ENCODE measurements at places on chromosomes 3 and 15. TPM values are rescaled to one million over a fixed set of nuclear protein-coding genes. Genes with fewer than 3 reads are reported as not detected.

- H3K27ac ChIP-seq = no peak overlapping the region
- H3K4me1 ChIP-seq = no peaks in the 10 kb centered on the region
- no peak for DNase-seq
- no peaks in the 10 kb centered on the region for H3K36me3 ChIP-seq
- no peaks in the 10 kb centered on the region for H3K27me3 ChIP-seq
Measured at GRCh38 chr15:31042751-31043150, 51.3 kb upstream of the MTMR10 start.

GRCh38 chr3:188319569-188319968, 165.6 kb downstream of the LPP start:
- H3K4me1 ChIP-seq = peaks cover 70% of the 10 kb centered on the region
- no peaks in the 10 kb centered on the region for H3K27me3 ChIP-seq
- no peaks in the 10 kb centered on the region for H3K36me3 ChIP-seq
- DNase-seq = no peak

GRCh38 chr15:74800559-74801094, 12.0 kb upstream of the LMAN1L start:
- H3K36me3 ChIP-seq = peaks cover 62% of the 10 kb centered on the region
- H3K27me3 ChIP-seq = no peaks in the 10 kb centered on the region
- no peak for DNase-seq
- no peak overlapping the region for H3K27ac ChIP-seq
- H3K4me3 ChIP-seq = no peak overlapping the region

- H3K4me3 ChIP-seq = no peak overlapping the region
- no peak overlapping the region for H3K27ac ChIP-seq
- H3K27me3 ChIP-seq = no peaks in the 10 kb centered on the region
- DNase-seq = no peak
Measured at GRCh38 chr3:161347726-161348125, 23.6 kb downstream of the SPTSSB start.

DNA sequence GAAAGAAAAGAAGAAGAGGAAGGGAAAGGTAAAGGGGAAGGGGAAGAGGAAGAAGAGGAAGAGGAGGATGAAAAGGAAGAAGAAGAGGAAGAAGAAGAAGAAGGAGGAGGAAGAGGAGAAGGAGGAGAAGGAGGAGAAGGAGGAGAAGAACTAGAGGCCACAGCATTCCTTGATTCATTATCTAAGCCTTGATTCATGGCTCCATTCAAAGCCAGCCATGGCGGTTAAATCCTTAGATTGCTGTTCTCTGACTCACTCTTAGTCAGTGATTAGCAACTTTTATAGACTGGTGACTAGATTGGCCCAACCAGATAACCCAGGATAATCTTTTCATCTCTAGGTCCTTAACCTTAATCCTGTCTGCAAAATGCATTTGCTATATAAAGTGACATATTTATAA, 47.6 kb downstream of the OSTN start:
- H3K36me3 ChIP-seq = no peaks in the 10 kb centered on the region
- H3K27me3 ChIP-seq = no peaks in the 10 kb centered on the region

The MKRN3 gene
- not detected for polyA plus RNA-seq

The ECE2 gene
- polyA plus RNA-seq = not detected
